ENCODE measurements at places on chromosomes 2 and 18. TPM values are rescaled to one million over a fixed set of nuclear protein-coding genes. Genes with fewer than 3 reads are reported as not detected.

- no peak for DNase-seq
Measured at GRCh38 chr2:48855142-48855541, 99.6 kb upstream of the LHCGR start.

GRCh38 chr18:11274144-11274794 lies 124.9 kb upstream of the PIEZO2 start:
- DNase-seq, result no peak

- DNase-seq, result no peak
Measured at GRCh38 chr2:74374509-74375205, 5.5 kb downstream of the DCTN1 start.

DNA sequence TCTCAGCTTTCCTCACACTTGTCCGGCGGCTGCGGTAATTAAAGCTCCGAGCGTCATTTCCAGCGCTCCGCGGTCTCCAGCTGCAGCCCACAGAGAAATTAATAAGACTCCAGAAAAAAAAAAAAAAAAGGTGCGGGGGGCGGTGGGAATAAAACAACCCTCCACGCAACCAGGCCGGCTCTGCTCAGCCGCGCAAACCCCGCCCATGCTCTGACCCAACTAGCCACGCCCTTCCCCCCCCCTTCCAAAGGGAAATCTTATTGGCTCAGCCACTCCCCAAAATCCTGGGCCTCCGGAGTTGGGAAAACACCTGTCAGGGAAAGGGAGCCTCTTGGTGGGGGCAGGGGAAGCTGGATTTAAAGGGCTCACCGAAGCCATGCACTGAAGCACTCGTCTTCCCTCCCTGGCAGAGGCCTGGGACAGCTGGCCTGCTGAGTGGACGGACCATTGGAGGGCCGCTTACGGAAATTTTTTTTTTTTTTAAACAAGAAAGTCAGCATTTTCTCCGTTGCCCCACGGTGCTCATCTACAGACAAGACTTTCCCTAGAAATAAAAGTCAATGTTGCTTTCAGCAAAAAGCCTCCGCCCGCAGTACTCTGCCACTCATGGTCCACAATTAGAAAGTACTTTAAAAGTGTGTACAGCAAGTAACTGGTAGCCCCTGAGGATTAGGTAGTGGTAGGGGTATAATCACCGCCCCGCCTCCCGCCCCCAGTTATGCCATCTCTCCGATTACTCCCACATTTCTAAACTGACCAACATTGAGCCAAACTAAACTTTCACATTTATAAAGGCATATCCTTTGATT lies 674 bp upstream of the ERBB4 start:
- peak; percentile 38 for DNase-seq

The UBXN2A gene
- total RNA-seq, result 36.5 TPM

All from A172 (cell line).